ENCODE measurements at places on chromosomes 11 and 22. TPM values are rescaled to one million over a fixed set of nuclear protein-coding genes. Genes with fewer than 3 reads are reported as not detected.

Gene POU2AF1
- 0.64 TPM for total RNA-seq

Gene KCNJ1
- total RNA-seq = 0.17 TPM

GRCh38 chr11:112113539-112114457, 27.1 kb downstream of the SDHD start:
- DNase-seq = peak; percentile 47

GRCh38 chr11:118448294-118448693, 12.0 kb downstream of the KMT2A start:
- no peak for DNase-seq

DNA sequence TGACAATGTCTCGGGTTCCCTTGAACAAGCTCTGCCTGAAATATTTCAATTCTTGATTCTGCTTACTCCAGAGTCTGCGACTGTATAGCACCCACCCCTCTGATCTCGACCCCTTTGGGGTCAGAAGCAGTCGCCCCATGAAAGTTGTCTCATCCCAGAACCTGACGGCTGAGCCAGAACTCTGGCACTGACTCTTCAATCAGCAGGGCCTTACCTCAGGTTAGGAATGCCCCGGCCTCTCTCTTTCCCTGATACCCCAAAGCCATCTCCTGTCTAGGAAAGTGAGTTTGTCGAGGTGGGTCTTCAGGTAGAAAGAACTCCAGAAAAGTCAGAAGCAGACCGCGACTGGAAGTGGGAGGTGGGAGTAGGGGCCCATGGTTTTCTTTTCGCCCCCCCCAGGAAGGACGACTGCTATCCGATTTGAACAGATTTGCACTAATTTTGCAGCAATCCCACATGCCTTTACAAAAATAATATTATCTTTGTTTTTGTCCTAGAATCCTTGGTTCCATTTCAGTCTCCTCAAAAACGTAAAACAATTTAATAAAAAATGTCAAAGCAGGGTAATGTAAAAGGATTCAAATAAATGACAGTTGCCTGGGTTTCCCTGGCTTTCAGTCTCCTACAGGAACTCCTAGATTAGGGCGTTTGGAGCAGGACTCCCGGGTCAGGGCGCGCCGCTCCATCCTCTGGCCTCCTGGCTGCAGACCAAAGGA, 898 bp upstream of the ROBO3 start:
- DNase-seq = no peak

DNA sequence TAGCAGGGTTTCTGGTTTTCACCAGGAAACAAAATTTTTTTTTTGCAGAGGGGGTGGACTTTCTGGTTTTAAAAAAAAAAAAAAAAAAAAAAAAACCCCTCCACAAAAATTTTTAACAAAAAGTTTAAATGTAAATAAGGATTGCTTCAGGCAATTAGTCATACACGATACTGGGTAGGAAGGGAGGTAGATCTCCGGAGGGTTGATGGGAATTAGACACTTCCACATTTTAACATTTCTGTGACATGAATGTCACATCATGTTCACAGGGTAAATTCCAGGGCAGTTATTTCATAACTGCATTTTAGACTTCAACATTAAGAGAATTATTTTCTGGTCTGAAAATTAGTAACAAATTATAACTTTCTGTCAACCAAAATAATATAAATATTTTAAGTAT, 15.9 kb downstream of the NUP98 start:
- no peak for DNase-seq

DNA sequence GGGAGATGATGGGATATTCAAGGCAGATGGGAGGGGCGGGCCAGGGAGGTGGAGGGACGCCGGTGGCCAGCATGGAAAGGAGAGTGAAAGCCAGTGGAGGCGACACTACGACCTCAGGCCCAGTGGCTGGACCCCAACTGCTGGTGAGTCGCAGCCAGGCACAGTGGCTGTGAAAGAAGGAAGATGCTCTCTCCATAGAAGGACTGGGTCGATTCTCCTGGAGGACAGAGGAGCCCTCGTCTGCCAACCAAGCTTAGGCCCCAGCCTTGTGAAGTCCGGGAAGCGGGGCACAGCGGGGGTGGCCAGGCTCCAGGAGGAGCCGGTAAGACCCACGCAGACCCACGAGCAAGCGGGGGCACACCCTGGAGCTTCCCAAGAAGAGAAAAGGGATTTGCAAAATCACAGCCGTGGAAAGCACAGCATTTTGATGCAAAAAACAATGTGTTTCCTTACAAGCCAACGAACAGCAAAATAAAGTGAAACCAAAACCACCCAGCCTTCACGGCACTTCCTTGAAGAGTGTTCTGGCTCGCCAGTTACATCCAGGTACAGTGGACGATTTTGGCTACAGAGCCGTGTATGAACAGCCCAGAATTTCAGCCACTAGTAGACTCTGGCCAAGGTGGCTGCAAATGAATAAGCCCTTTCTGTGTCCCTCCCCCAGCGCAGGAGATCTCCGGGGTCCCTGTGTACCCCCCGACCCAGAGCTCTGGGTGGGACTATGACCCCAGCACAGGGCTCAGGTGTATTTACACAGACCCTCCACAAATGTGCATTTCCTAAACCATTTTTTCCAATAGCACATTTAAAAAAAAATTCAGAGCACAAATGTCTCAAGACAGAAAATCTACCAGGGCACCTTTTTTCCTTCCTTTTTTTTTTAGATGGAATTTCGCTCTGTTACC, 96.9 kb downstream of the TRMU start:
- peak; percentile 45 for DNase-seq
